CD4-positive, alpha-beta T cell treated with Interleukin-21 for 1 hour (primary cell): ENCODE measurements at places on chromosomes 2 and 18.

- no peak for DNase-seq
Measured at GRCh38 chr2:19547321-19547720, 188.9 kb upstream of the OSR1 start.

DNA sequence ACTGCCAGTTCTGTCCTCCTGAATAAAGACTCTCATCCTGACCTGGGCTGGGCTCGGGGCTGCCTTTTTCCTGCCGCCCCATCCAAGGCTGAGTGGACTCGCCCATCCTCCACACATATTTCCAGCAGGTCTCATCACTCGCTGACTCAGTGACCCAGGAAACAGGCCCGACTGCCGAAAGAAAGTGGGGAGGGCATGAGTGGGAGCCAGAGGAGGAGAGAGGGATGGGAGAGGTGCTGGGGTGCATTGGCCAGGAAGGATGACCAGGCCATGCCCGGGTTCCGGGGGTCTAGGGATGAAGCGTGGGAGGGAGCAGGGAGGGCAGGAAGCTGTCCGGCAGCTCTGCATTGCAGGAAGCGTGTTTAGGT lies 66.7 kb downstream of the TWIST2 start:
- no peak for DNase-seq

DNA sequence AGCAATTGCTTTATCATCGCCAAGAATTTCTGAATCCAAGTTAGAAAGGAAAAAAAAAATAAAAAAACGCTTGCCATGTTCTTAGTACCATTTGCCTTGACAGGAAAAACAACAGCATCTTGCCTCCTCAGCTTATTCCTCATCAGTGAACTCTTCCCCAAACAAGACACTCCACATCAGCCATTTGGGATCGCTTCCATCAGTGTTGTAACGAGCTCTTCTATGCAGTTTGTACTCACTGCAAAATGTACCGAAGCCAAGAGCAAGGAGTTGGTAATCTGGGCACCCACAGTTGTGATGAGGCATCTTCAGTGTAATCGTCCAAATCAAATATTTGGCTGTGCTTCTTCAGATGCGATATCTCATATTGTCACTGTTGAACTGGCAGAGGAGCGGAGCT lies 503.7 kb downstream of the TMEM182 start:
- no peak for DNase-seq

GRCh38 chr2:208718828-208719227 lies 312.2 kb downstream of the PTH2R start:
- DNase-seq, result no peak

GRCh38 chr2:181785691-181786344 lies 105.5 kb upstream of the NEUROD1 start:
- DNase-seq, result no peak

DNA sequence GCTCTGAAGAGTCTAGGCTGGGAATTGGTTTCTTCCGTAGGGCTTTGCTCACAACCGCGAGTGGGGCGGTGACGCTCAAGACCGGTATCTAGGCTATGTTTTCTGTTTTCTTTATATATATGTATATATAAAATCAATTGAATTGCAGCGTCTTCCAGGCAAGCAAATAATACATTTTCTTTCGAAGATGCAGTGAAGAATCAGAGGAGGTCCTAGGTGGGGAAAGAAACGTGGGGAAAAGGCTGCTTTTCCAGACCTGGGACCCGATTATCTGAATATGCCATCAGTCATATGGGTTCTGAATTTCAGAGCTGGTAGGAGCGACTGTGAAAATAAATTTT lies 714 bp upstream of the SCN9A start:
- no peak for DNase-seq

- peak; percentile 21 for DNase-seq
Measured at GRCh38 chr2:144890828-144891227, 370.9 kb upstream of the ZEB2 start.

- DNase-seq, result no peak
Measured at GRCh38 chr18:48703028-48703386, 164.2 kb downstream of the CTIF start.

DNA sequence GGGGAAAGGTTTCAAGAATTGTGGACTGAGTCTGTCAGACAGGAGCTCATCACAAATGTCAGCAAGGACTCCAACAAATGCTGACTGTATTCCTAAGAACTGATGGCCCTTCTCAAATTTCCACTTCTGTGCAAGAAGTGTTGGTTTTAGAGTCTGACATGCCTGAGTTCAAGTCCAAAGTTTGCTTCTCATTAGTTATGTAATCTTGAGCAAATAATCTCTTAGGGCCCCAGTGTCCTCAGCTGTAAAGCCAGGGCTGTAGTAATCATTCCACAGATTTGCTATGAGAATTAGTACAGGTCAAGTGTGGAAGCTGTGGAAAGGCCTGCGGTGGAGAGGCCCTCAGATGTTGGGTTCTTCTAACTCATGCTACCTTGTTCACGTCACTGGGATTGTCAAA lies 23.9 kb downstream of the MEP1B start:
- no peak for DNase-seq
